ENCODE measurements at places on chromosomes 2 and 18.

DNA sequence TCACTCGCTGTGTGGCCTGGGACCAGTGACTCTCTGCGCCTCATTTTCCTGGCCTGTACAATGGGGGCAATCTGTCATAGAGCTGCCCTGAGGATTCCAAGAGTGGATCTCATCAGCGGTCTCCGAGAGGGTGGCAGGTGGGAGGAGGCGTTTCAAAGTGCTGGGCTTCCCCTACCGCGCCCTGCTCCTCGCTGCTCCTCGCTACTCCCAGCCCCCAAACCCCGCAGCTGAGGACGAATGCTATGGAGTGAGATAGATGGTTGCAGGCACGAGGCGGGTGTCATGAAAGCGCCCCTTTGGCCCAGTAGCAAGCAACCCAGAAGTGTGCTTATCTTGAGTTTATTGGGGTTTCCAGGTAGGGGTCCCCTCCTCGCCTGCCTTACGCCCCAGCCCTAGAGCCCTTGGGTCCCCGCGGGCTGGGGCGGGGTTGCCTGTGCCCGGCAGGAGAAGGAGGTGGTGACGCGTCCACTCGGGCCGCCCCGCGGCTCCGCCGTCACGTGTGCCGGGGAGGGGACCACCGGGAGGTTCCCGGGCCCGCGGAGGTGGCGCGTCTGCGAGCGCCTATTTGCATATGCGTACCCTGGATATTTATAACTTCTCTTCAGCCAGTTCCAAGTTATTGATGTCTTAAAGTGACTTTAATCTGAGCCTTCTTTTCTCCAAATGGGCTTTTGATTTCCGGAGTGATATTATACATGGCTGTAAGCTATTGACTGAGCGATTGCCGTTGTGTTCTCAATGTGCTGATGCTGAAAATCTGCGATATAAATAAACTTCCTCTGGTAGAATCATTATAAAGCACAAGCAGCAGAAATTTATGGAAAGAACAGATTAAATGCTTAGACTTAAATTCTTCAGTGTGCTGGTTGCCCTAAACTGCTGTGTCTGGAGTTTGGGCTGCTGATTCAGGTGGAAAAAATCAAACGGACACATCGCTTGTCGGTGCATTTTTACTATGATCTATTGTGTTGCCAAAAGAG is 263.7 kb downstream of the ATAD2B start:
- DNase-seq: no peak

- no peak for DNase-seq
Measured at GRCh38 chr2:54767921-54768320, 44.5 kb downstream of the EML6 start.

GRCh38 chr2:18976168-18976961 is 382.1 kb downstream of the OSR1 start:
- no peak for DNase-seq

DNA sequence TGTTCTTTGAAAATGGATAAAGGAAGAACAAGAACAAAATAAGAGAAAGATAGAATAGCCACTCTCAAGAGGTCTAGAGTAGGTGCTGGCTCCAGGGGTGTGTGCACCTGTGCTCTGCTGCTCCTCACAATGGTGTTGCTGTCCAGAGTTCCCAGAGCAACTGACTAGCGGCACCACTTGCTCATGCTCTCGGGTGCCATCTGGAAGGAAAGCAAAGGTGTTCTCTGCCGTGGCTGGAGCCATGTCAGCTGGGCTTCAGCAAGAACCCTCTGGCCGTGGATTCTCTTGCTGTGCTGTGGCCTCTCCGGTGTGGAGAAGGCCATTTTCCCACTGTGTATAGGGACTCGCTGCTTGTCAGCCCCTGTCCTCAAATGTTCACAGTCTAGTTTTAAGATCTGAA is 114.6 kb upstream of the TEX51 start:
- DNase-seq: no peak

- DNase-seq: no peak
Measured at GRCh38 chr2:226730481-226730880, 69.1 kb downstream of the IRS1 start.

DNA sequence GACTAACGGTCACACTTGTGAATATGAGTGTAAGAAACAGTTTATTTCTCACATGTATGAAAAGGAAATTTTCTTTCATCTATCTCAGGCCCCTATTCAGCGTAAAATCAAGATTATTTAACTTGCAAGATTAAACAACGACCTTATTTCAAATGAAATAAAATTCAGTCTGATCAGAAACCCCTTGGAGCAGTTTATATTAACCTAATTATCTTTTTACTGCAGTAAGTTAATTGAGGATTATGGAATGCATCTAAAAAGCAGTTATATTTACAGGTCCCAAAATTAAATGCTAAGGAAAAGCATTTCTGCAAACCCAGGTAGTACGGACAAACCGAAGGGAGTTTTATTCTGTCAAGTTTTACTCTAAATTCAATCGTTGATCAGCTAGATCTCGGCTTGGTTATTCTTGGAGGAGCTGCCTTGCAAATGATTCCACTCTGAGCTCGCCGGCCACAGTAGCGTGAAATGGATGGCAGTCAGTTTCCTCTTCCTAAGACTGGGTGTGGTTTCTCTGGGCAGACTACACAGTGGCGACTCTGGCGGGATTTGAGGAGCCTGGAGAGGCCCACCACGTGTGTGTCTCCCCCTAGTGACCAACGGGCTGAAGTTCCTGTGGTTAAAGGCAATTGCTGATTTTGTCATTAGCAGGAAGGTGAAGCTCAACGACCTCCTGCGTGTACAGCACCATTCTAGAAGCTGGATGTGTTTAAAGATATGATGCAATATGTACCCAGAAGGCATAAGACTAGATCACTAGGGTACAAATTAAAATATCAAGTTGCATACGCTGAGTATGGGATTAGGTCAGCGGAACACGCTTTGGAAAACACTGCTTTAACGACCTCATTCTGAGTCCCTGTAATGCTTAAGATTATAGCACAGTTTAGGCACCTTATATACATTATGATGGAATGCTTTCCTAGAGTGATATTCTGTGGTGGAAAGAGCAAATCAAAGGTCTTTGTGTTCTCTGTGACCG is 36.4 kb downstream of the PRKRA start:
- peak; percentile 54 for DNase-seq

GRCh38 chr2:58131191-58132011 is 84.8 kb downstream of the VRK2 start:
- DNase-seq: no peak

- DNase-seq: no peak
Measured at GRCh38 chr2:199679883-199680282, 171.1 kb downstream of the FTCDNL1 start.

GRCh38 chr2:25366629-25367028 is 24.9 kb upstream of the DNMT3A start:
- no peak for DNase-seq

- DNase-seq: no peak
Measured at GRCh38 chr18:4807604-4808293, 352.6 kb upstream of the DLGAP1 start.

DNA sequence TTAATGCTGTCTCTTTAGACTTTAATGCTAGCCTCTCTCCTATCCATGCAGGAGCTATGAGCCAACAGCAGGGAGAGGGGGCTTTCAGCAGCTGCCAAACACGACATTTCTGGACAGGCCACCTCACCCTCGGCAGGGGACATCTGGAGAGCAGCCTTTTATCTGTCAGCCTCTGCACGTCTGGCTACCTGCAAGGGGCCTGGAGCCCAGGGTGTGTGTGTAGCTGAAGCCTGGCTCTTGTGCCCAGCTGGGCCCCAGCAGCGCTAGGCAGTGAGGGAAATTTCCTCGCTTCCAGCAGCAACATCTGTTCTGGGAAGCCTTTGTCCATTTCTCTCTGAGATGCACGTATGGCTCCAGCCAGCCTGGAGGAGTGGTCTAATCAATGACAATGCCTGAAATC is 728.7 kb upstream of the ID2 start:
- DNase-seq: no peak

- no peak for DNase-seq
Measured at GRCh38 chr2:126808929-126809328, 89.8 kb upstream of the TEX51 start.

DNA sequence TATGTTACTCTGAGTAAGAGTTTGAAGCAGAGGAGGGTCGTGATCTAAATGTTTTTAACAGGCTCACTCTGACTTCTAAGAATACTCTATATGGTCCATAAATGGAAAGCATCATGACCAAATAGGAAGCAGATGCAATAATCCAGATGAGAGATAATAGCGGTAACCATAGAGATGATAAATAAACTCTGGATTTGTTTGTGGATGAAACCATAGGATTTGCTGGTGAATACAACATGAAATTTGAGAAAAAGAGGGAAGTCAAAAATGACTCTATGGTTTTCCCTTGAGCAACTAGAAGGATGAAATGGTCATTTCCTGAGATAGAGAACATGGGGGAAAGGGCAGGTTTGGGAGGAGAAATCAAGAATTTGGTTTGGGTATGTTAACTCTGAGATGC is 3.9 kb downstream of the HEATR5B start:
- no peak for DNase-seq

DNA sequence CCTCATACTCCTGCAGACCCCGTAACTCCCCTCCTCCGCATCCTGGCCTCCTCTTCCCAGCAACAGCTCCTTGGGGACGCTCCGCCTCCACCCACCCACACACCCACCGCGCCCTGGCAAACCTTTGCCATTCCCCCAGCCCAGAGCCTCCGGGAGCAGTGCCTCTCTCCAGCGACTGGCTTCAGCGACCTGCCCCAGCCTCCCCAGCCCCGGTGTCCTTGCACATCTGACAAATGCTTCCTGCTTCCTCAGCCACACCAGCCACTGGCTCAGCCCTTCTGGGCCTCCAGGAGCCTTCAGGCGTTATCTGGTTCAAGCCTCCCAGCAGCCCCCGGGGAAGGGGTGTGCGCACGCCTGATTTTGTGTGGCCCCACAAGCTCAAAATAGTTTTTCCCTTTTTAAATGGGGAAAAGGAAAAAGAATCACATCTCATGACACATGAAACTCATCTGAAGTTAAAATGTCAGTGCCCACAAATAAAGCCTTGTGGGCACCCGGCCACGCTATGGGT is 14.2 kb downstream of the ESPNL start:
- DNase-seq: no peak

DNA sequence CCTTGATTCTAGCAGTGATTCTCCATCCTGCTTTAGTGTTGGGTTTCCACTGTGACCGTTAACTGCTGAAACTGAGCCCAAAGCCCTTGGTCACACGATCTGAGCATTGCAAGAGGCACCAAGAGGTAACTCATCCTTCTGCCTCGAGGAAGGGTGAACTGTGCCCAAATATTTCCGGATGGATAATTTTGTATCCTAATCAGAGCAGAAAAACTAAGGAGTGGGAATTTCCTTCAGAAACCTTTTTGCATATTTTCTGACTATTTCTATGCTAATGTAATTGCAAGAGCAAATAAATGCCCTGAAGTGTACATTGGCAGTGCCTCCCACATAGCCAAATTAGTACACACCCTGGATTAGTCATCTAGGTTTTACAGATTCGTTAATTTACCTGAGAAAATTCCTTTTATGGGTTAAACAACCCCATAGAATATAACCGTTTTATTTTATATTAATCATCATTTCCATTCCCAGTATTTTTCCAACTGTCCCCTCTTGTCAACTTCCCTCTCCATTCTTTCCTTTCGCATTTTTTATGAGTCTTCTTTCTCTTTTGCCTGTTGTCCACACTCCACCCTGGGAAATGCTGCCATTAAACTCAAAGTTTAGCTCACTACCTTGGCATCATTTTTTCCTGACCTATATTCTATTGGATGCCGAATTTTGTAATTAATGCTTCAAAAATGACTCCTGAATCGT is 31.7 kb upstream of the COBLL1 start:
- DNase-seq: no peak

DNA sequence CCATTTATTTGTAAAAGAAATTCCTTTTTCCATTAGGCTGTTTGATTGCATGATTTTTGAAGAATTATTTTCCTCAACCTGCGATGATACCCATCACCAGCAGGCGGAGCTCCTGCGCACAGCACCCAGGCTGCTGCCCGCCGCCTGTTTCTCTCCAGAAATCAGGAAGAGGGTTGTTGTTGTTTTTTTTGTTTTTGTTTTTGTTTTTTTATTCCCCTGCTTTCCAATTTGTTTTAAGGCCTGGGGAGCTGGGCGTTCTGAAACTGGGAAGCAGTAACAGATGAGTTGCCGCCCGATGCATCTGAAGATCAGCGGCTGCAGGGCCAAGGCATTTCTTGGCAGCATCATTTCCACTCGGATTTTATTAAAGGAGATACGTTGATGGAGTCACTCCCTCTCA is 132.1 kb downstream of the MBP start:
- no peak for DNase-seq

DNA sequence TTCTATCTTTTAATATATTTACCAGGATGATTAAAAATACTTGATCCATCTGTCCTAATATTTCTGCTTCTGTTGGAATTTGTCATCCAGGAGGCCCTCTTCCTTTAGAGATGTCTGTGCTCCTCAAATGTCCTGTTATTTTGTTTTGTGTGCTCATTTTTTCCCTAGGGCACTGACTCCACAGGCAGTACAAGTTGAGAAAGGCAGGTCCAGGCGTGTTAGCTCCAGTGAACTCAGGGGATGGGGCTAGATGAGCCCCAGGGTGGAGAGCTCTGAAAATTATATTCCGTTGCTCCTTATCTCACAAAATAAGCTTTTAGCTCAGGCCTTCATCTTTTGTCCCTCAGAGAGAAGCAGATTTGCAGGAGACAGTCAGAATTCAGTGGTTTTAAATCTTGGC is 105.7 kb downstream of the SLC4A3 start:
- no peak for DNase-seq

- no peak for DNase-seq
Measured at GRCh38 chr2:182324665-182325064, 102.2 kb downstream of the PDE1A start.

GRCh38 chr2:152320814-152321213 is 14.2 kb upstream of the FMNL2 start:
- DNase-seq: no peak

DNA sequence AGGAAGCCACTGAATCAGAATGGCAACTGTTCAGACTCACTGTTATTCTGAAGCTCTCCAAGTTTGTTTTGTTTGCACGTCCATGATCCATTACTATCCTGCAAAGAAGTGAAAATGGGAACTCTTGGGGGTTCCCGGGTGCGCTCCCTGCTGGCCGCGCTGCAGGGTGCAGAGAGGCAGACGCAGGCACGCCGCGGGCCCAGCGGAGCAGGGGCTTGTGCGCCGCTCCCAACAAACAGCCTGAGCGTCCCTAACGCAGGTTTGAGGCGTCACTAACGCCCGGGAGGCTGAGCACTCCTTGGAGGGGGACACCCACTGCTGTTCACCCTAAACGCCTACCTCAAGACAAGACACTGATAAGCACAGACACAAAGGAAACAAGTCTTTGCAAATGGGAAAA is 14.3 kb upstream of the PIEZO2 start:
- no peak for DNase-seq

- DNase-seq: no peak
Measured at GRCh38 chr18:9874728-9875127, 11.0 kb upstream of the TXNDC2 start.

GRCh38 chr18:36672437-36673344 is 156.1 kb downstream of the TPGS2 start:
- no peak for DNase-seq

DNA sequence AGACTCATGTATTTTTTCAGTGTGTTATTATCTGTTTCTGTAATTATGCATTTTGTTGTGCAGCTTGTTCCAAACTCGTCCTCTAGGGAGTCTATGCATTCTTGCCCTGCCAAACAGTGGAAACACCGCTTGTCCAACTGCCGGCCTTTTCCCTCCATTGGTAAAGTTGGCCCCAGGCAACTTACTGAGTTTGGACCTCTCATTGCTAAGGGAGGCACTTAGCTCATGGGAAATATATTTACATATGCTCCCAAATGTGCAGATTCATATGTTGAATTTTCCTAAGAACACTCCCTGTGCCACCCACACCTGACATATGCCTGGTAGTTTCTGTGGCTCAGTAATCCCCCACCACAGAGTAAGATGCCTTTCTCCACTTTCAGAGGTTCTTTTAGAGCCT is 98.0 kb downstream of the TMEM185B start:
- DNase-seq: no peak
